LHCN-M2 (cell line): ENCODE measurements at places on chromosomes 13 and 19. TPM values are rescaled to one million over a fixed set of nuclear protein-coding genes. Genes with fewer than 3 reads are reported as not detected.

The ZNF600 gene
- 3.5 and 4.5 TPM in 2 replicates for total RNA-seq

The ZNF431 gene
- total RNA-seq: 9.1 and 9.4 TPM in 2 replicates

The REEP6 gene
- total RNA-seq: 1.5 and 2.1 TPM in 2 replicates

The ZNF468 gene
- total RNA-seq: 24.2 and 25.8 TPM in 2 replicates

The PEX11G gene
- total RNA-seq: 3.5 and 3.8 TPM in 2 replicates

The FBN3 gene
- not detected in 2 replicates for total RNA-seq

The CD37 gene
- not detected in 2 replicates for total RNA-seq

DNA sequence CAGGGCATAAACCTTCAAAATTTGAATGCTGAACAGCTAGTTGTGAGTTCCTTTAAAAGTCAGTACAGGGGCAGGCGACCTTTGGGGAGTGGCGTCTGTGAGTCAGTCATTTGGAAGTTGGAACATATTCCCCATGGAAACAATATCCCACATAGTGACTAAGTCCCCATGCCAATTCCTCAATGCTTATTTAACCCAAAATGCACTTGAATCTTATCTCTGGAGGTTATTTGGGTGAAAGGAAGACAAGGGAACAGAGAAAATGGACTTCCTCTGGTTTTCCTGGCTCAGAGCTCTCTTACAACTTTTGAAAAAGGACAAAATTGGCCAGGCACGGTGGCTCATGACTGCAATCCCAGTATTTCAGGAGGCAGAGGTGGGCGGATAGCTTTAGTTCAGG, 479.2 kb upstream of the NBEA start:
- peak; percentile 83 for DNase-seq

GRCh38 chr19:18796239-18796638, 5.1 kb upstream of the COMP start:
- no peak for DNase-seq

DNA sequence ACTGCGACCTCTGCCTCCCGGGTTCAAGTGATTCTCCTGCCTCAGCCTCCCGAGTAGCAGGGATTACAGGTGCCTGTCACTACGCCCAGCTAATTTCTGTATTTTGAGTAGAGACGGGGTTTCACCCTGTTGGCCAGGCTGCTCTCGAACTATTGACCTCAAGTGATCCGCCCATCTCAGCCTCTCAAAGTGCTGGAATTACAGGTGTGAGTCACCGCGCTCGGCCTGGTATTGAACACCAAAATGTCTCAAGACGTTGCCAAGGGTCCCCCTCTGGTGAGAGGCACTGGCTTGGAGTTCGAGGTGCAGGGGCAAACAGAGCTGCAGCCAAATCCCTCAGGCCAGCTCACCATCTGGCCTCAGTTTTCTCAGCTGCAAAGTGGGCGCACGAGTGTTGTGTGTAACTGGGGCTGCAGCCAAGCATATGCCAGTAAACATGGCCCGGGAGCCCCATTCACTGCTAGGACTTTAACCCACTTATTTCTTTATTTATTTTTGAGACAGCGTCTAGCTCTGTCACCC, 8.0 kb downstream of the TJP3 start:
- no peak for DNase-seq

- DNase-seq: no peak
Observed at GRCh38 chr13:85608255-85608829, 190.9 kb downstream of the SLITRK6 start.

DNA sequence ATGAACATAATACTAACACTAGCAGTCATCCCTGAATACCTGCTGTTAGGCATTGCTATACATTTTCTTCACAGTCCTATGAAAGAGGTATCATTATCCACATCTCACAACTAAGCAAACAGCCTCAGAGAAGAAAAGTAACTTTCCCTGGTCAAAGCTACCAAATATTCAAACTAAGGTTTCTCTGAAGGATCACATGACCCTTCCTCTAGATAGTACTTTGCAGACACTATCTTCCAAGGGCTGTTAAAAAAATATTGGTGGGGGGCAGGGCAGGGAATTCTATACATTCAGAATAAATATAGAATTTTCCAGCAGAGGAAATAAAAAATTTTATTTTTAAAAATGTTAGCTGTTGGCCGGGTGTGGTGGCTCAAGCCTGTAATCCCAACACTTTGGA, 3.1 kb downstream of the SLC25A30 start:
- no peak for DNase-seq

DNA sequence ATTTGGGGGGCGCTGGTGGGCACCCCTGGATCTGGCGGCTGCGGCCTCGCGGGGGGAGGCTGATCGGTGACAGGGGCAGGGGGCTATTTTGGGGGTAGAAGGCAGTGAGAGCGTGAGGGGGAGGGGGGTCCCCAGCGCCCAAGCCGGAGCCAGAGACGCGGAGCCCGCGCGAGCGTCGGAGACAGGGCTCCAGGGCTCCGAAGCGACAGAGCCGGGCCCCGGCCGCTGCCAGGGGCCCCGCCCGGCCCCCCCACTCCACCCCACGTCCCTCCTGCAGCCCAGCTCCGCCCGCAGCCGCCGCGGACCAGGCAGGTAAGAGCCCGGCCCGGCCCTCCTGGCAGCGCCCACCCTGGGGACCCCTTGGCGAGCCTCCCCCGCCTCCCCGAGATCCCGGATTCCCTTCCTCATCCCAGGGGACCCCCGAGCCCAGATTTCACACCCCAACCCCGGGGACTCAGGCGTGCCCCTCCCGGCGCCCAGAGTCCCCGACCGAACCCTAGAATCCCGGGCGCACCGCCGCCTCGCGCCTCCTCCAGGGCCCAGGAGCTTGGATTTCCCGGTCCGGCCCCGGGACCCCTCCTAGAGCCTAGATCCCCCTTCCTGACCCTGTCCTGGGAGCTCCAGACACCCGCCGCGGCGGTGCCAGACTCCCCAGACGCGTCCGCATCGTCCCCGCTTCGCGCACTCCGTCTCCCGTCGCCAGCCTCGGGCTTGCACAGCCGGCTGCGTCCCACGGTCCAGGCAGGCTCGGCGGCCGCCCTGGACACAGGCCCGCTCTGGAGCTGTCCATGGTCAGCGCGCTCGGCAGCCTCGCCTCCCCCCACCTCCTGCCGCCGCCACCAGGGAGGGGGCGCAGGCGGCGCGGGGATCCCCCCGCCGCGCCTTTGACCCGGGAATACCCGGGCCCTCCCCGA, at the start of gene PPFIA3:
PPFIA3 (plus strand) TSS at position 134 of the 914 bp plus-strand sequence. CDS start 8,330 bp downstream, outside the sequence.
- DNase-seq: peak; percentile 49

GRCh38 chr19:45477713-45478453, 10.1 kb downstream of the FOSB start:
- DNase-seq: no peak

DNA sequence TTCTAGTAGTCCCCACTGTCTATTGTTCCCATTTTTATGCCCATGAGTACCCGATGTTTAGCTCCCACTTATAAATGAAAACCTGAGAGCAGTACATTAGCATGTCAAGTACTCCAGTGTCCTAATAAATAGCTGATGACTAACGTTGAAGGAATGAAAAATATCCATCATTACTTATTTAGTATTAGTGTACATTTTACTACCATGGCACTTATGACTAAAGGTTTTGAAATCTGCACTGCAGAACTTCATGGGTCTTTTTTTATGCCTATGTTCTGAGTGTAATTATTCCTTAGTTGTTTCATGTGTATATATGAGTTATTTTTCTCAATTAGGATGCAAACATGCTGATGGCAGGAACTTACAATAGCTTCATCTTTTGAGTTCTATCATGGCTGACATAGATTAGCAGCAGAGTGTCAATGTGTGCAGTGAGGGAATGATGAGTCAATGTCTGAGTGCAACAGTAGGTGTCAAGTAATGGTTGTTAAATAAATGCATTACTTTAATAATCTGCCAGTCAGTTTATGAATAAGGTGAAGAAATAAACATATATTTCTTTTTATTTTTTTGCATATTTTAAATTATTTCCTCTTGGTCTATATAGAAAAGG, 188.4 kb downstream of the ITGBL1 start:
- DNase-seq: peak; percentile 80

- DNase-seq: no peak
Observed at GRCh38 chr13:30869491-30869890, 36.6 kb upstream of the MEDAG start.

GRCh38 chr13:112875627-112876026, 93.4 kb upstream of the MCF2L start:
- DNase-seq: no peak

GRCh38 chr13:50685491-50685890, 158.0 kb downstream of the DLEU7 start:
- DNase-seq: peak; percentile 70

GRCh38 chr13:66826398-66826797, 403.7 kb downstream of the PCDH9 start:
- peak; percentile 33 for DNase-seq

GRCh38 chr13:73759434-73759833, 374.8 kb downstream of the KLF12 start:
- no peak for DNase-seq

DNA sequence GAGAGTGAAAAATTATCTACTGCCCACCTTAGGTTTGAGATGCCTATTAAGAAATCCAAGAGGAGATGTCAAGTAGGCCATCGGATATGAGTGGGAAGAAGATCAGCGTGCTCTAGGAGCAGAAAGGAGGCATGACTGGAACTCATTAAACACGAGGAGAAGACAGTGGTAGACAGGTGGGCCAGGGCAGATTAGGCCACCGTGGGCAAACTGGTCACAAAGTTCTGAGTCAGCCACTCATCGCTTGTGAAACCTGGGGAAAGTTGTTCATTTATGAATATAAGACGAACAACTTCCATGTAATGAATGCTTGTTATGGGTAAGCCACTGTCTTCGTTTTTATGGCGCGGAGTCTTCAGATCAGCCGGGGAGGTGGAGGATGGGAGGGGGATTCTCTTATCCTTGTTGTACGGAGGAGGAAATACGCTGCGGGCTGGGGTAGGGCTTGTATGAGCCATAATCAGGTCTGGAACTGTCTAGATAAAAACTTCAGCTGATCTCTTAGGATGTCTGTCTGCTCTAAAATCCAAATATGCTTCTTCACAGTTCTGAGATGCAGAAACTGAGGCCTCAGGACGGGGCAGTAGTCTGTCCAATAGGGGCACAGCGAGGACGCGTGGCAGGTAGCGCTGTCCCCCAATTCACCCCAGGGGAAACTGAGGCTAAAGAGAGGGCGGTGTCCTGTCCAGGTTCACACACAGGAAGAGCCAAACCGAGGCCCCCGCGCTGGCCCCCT, 1.1 kb upstream of the ZNF444 start:
- peak; percentile 49 for DNase-seq

DNA sequence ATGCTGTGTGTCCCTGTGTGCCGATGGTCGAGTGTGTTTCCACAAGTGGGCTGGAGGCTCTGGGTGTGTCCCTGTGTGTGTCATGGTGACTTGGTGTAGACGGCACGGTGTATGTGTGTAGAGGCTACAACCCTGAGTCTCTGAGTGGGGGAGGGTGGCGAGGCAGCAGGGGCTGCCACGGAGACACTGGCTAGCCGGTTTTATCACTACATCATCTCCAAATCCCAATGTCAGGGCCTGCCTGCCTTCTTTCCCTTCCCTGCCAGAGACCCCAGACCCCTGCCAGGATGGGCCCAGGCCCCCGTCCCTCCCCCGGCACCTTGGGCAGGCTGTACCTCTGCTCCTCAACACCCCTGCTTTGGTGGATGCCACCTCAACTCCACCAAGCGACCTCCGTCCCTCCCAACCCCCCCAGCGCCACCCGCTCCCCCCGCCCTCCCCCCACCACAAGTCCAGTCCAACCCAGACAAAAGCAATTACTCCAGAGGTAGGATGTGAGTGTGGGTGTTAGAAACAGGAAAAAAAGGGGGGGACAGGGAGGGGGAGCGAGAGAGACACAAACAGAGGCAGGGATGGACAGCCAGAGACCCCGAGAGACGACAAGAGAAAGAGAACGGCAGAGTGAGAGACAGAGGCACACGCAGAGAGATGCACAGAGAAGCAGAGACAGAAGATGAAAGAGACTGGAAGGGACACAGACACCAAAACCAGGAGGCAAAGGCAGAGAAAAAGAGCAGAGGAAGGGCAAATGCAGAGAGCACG, 21.6 kb upstream of the POU2F2 start:
- no peak for DNase-seq

DNA sequence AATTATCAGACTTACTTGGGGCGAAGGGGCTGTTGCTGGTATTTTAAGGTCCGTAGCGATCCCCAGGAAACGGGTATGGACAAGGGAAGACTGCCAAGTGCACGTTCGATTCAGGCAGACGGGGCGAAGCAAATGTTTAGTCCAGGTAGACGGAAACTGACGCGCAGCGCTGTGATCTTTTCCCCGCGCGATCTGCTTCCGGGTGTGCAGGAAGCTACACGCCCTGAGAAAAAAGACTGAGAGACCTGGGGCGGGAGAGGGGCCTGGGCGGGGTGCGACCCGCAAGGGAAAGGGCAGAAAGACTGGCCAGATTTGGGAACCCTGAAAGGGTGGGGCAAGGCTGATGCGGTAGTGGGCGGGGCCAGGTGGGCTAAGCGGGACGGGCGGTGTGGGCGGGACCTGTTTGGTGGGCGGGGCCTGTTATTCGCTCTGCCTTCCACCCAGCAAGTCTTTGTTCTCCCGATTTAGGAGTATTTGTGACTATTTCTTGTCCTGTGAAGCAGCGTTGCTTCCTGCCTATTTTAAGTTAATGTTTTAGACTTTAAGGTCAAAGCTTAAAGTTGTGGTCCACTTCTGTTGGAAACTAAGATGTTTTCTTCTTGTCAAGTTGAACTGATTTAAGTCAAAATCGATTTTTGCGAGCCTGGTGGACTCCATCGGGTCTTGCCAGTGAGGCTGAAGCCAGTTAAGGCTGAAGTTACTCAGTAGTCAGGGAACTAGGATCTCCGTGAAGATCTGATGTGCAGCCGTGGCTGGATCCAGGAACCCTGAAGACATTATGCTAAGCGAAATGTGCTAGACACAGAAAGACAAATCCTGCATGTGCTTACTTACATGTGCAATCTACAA, at the start of gene ZNF836:
ZNF836 (minus strand) TSS at position 301 of the 849 bp plus-strand sequence. CDS start 3,549 bp downstream, outside the sequence.
- peak; percentile 63 for DNase-seq

- DNase-seq: no peak
Observed at GRCh38 chr19:35118268-35119020, 2.8 kb downstream of the FXYD3 start.

DNA sequence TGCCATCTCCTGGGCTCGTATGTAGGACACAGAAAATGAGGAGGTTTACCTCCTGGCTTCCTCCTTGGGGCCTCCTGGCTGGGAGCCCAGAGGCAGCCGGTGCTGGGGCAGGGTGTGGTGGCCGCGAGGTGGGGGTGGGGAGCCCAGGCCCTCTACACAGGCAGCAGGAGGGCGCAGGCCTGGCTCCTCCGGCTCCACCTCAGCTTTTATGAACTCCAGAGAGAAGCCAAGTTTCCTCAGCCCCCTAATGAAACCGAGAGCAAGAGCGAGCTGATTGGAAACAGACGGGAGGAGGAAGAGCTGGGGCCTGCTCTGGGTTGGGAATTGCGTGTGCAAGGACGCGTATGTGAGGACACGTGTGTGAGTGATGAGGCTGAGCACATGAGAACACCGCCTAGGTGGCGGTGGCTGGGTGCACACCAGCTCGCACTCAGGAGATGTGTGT, 23.1 kb downstream of the LYL1 start:
- no peak for DNase-seq

DNA sequence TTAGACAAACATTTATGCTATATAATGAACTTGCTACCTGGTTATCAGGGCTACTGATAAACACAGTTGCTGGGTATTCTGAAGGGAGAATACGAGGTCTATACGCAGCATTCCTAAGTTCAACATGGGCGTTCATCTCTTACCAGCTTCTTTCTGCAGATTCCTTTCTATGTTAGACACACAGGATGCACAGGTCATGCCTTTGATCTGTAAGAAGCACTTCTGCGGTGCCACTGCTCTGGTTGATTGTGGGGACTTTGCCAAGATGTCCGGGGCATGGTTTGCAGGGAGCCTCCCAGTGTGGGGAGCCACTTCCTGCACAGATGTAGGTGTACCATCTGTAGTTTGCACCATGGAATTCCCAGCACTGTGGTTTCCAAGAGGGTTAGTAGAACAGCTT, 40.9 kb downstream of the ATP7B start:
- no peak for DNase-seq
